ENCODE measurements at places on chromosomes 5 and 9.

GRCh38 chr9:28792716-28793115 lies 1219.4 kb upstream of the C9orf72 start:
- DNase-seq: no peak

GRCh38 chr9:99752417-99753109 lies 69.1 kb upstream of the NR4A3 start:
- no peak for DNase-seq

DNA sequence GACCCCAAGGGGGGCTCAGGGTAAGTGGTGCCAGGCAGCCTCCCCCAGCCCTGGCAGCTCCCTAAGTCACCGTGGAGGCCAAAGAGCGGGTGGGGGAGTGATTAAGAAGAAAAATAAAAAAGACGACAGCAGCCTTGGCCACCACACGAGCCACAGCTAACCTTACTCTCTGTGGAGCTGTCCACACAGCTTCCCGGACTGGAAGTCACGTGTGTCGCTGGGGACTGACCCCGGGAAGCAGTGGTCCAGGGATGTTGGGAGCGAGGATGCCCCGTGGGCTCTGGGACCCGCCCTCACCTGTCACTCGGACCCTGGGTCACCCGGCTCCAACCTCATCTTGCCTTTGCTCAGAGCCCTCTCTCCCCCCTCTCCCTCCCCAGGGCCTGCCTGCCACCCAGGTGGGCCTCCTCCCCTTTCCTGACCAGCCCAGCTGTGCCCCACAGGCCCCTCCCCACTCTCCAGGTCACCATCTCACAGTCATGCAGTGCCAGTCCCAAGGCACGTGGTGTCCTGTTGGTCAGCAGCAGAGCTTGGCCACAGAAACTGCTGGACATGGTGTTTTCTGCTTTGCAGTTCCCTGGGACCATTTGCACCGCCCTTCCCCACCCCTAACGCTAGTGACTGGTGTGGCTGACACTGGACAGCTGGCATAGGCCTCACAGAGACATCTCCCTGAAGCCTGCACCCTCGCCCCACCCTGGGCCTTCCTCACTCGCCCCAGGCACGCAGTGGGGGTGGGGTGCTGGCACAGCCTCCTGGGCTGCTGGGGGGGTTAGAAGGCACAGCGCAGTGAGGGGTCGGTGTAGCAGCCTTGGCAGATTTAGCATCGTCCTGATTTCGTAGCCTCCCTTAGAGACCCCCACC lies 9.8 kb upstream of the EXOC3 start:
- no peak for DNase-seq

DNA sequence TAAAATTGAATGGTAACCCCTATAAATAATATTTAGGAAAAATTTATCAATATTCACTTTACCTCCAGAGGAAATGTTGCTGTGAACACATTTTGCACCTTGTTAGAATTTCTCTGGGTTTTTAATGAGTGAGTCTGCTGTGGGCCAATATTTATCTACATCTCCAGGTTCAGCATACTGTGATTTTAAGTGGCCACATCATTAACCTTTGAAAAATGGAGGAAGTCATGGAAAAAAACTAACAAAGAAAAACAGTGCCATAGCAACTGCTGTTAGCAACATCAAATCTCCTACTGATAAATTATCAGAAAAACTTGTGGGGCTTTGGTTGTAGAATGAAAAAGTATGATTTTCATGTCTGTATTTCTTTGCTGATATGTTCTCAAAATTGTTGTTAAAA lies 55.0 kb downstream of the CD180 start:
- no peak for DNase-seq

GRCh38 chr5:176528301-176528700 lies 8.9 kb downstream of the RNF44 start:
- no peak for DNase-seq

DNA sequence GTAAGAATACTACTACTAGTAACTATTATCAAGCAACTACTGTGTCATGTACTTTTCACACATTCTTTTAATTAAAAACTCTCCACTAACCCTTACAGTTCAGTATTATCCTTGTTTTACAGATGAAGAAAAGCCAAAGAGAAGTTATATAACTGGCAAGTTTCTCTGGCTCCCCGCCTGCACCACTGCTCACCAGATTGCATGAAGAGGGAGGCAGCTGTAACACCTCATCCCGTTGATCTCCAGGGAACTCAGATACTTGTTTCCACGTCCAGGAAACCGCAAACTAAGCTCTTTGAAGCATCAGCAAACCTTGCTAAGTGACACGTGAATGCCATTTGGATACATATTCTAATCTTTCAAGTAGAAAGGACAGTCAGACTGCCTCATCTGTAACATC lies 70.3 kb downstream of the RIGI start:
- no peak for DNase-seq

DNA sequence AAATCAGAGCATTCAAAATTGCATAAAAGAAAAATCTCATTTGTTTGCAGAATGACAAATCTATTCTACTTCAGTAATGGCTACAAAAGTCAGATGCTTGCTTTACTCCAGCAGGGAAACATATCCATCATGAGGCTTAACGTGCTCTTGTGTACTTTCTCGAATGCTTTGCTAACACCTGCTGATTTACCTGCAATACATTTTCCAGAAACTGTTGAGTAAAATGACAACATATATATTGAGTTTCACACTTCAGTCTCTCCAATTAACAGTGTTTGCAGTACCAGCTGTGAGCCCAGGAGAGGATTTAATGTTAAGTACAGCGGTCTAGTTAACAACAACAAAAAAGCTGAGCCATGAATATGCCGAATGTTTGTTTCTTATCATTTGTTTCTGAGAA lies 391.5 kb upstream of the SMC2 start:
- no peak for DNase-seq

DNA sequence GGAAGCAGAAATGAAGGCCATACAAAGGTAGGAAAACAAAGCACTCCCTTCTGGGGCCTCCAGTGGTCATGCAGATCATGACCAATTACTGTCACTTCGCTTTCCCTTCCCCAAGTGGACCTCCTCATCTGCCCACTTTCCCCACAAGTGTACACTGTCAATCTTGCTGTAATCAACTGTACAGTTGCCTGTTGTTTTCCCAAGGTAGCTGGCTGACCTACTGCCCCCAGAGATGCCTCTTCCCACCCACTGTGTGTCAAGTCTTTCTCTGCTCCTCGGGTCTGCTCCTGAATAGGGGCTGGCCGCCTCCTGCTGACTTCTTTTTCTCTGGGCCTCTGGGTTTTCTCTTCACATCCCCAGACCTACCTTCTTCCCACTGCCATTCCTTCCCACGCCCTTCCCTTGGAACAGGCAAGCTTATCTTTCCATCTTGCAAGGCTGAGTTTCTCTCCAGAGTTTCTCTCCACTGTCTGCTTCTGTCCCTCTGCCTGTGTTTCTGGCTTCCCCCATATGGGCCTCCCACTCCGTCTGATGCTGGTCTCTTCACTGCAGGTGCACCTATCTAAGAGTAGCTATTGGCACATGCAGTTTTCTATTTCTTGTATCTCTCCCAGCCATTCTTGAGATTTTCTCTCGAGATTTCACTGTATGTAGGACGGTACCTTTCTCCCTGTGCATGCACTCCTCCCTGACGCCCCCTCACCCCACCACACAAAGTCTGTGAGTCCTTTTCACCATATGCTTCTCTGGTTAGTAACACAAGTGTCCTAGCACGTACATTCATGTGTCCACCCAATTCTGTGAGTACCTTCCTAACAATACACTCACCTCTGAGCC lies 2.4 kb downstream of the ELL2 start:
- no peak for DNase-seq

DNA sequence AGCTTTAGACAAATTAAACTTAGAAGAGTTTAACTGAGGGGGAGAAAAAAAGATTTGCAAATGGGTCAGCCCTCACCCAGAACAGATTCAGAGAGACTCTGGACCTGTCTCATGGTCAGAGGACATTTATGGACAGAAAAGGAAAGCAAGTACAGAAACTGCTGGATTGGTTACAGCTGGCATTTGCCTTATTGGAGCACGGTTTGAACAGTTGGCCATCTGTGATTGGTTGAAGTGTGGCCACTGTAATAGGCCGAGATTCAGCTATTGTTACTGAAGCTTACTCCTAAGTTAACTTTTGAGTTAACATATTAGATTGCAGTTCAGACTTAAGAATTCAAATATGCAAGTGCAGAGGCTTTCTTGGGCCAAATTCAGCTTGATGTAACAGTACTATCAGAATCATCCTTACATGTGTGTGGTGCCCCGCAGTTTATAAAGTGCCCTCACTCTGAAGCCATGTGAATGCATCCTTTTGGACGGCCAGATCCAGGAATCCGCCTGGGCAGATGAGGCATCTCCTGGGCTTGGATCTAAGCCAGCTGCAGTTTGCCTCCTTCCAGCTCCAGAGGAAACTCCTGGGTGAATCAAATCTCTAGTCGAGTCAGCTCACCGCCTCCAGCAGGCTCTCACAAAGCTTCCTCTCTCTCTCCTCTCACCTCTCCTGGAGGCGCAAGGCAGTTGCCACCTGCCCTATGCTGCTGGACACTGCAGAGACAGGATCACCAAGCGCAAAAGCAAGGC lies 165.2 kb downstream of the ADAMTS12 start:
- no peak for DNase-seq

DNA sequence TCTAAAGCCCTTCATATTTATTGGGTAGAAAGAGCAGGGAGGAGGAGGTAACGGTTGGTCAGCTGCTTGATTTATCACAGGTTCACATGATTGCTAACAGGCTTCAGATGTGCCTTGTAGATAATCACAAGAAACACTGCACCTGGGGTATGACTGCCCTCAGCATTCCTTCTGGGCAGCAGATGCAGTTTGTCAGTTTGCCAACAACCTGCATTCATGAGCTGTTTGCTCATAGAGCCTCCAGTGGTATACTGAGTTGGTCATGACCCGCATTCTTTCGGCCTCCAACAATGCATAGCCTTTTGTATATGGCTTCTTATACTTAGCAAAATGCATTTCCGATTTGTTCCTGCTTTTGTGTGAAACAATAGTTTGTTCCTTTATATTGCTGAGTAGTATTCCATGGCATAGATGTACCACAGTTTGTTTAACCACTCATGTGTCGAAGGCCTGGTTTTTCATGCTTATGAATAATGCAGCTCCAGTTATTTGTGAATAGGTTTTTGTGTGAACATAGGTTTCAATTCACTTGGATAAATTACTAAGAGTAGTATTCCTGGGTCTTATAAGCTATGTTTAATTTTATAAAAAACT lies 83.6 kb downstream of the ARHGEF28 start:
- no peak for DNase-seq

- no peak for DNase-seq
These were observed 67.5 kb downstream of the RGMB start for GRCh38 chr5:98840946-98841345.

GRCh38 chr9:692636-693129 lies 148.8 kb upstream of the DMRT1 start:
- no peak for DNase-seq

GRCh38 chr5:54524704-54525103 lies 7.1 kb downstream of the SNX18 start:
- DNase-seq: no peak

- no peak for DNase-seq
These were observed 106.9 kb upstream of the COL5A1 start for GRCh38 chr9:134534661-134535080.

DNA sequence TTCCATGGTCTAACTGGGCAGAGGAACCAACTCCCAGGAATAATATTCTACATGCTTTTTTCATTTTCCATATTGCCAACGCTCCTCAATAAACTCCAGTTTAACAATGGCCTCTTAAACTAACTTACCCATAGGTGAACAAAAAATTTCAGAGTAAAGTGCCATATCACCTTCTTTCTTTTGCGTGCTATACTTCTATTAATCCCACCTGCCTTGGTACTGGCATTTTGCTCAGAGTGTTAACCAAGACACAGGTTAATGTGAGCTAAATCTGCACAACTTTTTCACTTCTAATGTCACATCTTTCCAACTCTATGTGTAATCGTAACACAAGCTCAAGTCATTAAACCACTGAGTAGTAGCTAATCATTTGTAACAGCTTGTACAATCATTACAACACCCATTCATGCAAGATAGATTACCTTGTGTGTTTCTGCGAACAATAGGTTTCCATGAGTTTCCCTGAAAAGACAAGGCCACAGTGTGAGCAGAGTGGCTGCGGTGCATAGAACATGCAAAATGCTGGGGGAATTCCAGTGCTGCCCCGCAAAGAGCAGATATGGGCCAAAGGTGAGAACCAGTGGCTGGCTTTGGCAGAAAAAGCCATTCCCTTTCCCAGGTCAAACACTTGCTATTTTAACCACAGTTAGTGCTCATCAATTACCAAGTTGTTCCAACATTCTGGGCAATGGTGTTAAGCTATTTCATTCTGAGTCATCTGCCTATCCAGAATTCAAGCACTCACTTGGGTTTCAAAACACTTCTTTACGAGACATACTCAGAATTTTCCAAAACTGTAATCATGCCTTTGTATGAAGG lies 42.8 kb downstream of the TIMD4 start:
- DNase-seq: no peak

- DNase-seq: no peak
These were observed 7.8 kb downstream of the AIF1L start for GRCh38 chr9:131104016-131104740.

DNA sequence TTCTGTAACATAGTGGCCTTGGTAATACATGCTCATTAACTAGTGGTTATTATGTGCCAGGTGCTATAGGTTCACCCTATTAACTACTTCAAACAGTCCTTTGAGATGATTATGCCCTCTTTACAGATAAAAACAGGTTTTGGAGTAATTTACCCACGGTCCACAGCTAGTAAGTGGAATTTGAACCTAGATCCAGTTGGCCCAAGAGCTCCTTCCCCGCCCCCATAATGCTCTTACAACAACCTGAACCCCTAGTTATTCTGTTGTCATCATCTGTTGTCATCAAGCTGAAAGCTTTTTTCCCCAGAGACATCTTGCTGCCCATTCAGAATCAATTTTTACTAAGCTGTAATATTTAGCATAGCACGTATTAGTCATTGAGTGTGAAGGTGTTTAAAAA lies 23.2 kb downstream of the XPA start:
- DNase-seq: no peak

DNA sequence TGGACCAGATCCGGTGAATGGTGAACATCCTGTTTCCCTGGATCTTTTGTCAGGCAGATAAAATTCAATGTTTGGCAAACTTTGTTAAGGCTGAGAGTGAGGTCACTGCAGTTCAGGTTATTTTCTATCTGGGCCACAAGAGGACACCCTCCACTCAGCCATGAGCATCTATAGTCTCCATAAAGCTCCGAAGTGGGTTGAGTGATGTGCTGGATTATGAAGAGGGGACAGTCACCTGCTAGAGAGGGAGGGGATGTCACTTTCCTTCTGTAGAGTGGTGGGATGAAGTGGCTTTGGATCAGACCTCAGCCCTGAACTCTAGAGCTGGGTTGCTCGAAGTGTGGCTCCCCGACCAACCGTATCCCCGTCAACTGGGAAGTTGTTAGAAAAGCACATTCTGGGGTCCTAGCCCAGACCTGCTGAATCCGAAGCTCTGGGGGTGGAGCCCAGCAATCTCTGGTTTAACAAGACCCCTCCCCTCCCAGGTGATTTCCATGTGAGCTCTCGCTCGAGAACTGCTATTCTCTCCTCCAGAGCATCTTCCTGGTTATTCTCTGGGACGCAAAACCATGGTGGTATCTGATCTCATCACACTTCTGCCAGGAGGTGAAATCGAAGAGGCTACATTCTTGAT lies 31.8 kb upstream of the FGF1 start:
- no peak for DNase-seq
